NCI-H510A treated with DMSO at 0.1 percent for 48 hours (cell line): ENCODE measurements at places on chromosomes 1 and 21.

GRCh38 chr1:209107535-209107934 is 476.0 kb upstream of the CAMK1G start:
- no peak for DNase-seq

- DNase-seq: no peak
Measured at GRCh38 chr1:231062500-231063270, 22.6 kb upstream of the FAM89A start.

GRCh38 chr1:47805921-47806361 is 191.2 kb downstream of the TRABD2B start:
- DNase-seq: no peak

DNA sequence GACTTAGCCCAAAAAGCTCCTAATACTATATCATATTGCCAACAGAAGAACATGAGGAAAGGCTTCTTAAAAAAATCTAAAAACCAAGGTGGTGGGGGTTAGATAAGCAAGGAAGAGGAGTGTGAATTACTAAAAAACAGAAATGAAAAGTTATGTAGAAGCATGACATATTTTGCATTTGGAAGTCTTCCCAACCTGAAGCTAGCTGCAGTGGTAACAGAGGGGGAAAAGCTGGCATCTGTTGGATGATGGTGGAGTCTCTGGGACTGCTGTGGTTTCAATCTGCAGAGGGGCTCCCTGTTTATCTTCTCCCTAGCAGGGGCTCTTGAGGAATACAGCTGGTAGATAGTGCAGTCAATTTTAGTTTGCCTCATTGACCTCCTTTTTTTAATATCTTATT is 249.2 kb upstream of the KIAA0040 start:
- no peak for DNase-seq

DNA sequence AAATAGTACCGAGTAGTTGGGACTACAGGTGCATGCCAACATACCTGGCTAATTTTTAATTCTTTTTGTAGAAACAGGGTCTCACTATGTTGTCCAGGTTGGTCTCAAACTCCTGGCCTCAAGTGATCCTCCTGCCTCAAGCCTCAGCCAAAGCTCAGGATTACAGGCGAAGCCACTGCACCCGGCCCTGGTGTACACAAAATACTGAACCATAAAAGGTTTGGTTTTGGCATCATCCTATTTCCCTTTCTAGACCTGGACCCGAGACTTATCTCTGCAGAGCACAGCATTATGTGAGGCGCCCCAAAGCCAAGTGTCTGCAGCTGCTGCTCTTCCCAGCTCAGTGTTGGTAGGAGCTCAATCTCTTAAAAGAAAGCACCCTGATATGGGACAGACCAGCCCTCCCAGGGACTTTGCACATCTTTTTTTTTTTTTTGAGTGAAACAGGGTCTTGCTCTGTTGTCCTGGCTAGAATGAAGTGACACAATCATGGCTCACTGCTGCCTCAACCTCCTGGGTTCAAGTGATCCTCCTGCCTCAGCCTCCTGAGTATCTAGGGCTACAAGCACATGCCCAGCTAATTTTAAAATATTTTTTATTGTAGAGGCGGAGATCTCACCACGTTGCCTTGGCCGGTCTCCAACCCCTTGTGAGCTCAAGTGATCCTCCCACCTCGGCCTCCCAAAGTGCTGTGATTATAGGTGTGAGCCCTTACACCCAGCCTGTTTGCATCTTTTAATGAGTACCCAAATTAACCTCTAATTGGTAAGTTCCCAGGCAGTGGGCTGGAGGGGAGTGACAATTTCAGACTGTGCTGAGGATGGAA is 20.4 kb downstream of the TEX35 start:
- no peak for DNase-seq

GRCh38 chr1:244030481-244031040 is 20.5 kb upstream of the ZBTB18 start:
- no peak for DNase-seq
